ENCODE measurements at places on chromosomes 4 and X.

GRCh38 chrX:17610788-17611187, 126.5 kb upstream of the SCML1 start:
- DNase-seq, result no peak

DNA sequence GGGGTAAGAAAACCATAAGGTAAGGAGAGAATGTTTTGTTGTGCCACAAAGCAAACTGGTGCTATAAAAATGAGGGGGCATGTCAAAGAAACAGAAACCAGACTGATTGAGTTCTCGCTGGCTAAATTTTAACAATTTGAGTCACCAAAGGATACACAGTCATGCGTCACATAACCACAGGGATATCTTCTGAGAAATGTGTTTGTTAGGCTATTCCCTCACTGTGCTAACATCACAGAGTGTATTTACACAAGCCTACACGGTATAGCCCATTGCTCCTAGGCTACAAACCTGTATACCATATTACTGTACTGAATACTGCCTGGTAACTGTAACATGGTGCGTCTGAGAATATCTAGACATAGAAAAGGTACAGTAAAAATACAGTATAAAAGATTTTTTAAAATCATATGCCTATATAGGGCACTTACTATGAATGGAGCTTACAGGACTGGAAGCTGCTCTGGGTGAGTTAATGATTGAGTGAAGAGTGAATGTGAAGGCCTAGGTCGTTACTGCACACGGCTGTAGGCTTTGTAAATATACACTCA, 50.1 kb downstream of the FBXW7 start:
- peak; percentile 10 for DNase-seq

DNA sequence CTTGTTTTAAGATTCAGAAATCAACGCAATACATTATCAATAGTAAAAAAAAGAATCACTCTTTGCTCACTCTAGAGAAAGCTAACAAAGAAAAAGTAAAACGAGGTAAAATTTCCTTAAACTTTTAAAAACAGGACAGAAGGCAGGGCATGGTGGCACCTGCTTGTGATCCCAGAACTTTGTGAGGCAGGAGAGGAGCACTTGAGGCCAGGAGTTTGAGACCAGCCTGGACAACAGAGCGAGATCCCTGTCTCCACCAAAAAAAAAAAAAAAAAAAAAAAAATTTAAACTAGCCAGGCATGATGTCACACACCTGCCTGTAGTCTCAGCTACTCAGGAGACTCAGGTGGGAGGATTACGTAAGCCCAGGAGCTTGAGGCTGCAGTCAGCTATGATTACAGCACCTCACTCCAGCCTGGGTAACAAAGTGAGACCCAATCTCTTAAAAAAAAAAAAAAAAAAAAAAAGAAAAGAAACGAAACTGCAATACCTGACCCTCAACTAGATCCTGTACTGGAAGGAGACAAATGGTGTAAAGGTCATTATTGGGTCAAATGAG, 3.5 kb downstream of the CCNI start:
- peak; percentile 52 for DNase-seq

GRCh38 chr4:7336067-7336569, 98.6 kb downstream of the PSAPL1 start:
- DNase-seq, result no peak

DNA sequence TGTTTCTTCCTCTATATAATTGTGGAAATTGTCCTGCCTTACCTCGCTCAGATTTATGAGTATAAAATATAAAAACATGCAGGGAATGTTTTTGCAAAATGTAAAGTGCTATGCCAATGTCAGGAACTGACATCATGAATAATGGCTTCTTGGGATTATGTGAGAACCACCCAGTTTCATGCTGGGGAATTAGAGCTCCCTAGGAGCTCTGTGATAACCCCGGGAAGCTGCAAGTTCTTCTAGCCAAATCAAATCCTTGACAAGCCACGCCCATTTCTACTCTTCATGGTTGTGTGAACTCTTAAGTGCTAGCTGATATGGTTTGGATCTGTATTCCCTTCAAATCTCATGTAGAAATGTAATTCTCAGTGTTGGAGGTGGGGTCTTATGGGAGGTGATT, 85.9 kb upstream of the PAK3 start:
- DNase-seq, result no peak

DNA sequence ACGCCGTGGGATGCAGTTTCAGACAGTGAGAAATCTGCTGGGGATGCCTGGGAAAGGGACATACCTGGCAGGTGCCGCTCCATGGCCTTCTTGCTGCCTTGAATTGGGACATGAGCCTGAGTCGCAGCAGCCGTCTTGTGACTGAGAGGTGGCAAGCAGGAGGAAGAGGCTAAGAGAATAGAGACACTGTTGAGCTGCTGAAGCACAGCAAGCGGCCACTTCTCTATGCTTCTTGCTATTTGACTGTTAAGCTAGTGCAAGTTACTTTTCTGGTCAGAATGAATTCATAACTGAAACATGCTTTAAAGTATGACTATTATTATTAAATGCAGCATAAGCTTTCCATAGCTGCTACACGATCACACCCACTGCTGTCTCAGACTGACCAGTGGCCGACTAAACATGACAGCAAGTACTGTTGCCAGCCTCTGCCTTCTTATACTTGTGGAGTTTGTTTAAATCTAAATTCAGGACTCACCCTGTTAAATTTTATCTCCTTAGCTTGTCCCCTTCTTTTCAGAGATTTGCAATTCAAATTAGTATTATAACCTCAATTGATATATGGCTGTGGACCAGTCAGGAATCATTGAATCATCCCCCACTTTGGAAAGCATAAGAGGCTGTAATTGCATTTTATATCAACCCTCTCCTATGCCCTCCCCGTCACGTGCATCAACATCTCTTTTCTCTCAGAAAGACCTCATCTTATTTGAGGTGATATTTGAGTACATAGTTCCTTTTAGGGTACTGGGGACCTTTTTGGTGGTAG, 24.8 kb upstream of the ACSL1 start:
- no peak for DNase-seq

DNA sequence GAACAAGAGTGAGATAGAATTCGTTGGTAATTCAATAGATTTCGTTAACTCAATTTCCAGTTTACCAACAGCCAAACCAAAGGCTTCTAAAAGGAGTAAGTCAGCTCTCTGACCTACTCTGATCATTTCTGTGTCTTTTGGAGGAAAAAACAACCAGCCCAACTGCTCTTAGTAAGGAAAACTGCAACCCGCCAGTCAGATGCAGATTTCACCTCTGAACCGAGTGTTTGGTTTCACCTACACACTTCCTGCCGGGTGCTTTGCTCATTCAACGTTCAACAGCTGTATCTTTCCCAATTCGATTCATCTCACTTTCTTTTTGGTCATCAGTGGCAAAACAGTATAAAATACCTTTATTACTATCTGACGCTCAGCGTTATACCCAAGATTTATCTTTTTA, 24.5 kb downstream of the TMSB4X start:
- DNase-seq, result no peak

- no peak for DNase-seq
Measured at GRCh38 chr4:13409324-13409723, 74.8 kb downstream of the RAB28 start.

DNA sequence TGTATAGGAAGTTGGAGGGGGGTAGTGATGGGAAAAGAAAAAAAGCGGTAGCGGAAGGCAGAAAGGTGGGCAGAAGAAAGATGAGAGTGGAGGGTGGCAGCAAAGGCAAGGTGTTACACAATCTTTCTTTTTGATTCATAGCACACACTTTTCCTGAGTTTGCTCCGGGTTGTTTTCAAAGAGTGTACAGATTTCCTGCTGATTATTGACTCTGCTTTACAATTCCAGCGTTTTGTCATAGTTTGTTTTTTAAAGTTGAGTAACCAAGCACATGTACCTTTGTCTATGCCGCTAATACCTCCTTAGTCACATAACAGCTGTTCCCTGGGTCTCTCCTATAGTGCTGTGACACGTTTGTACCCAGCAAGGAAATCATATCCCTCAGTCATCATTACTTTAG, 50.3 kb downstream of the AGA start:
- no peak for DNase-seq

- no peak for DNase-seq
Measured at GRCh38 chr4:18012807-18013462, 8.6 kb downstream of the LCORL start.

DNA sequence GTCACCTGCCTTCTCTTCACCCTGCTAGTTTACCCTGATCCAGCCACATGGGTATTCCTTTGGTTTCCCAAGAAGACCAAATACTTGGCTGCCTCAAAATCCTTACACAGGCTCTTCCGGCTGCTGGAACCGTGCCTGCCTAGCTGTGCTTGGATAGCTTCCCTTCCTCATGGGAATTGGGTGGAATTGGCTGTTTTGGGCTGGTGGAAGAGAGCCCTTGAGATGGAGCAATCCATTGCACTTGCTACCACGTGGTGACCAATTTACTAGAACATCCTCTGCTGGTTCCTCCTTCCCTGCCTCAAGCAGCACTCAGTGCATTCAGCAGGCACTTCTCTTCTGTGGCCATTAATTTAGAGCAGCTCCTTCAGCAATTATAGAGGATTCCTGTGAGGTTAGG, 119.3 kb upstream of the AP1S2 start:
- DNase-seq, result no peak

- no peak for DNase-seq
Measured at GRCh38 chr4:37531151-37531550, 155.0 kb downstream of the RELL1 start.

Measured in effector CD4-positive, alpha-beta T cell (primary cell).